ENCODE measurements at places on chromosomes 16 and 17. TPM values are rescaled to one million over a fixed set of nuclear protein-coding genes. Genes with fewer than 3 reads are reported as not detected.
A peak's percentile ranks its signal among the peaks of the same experiment; 100 is the strongest.

MT1A gene
- 0.59 TPM for total RNA-seq

DNA sequence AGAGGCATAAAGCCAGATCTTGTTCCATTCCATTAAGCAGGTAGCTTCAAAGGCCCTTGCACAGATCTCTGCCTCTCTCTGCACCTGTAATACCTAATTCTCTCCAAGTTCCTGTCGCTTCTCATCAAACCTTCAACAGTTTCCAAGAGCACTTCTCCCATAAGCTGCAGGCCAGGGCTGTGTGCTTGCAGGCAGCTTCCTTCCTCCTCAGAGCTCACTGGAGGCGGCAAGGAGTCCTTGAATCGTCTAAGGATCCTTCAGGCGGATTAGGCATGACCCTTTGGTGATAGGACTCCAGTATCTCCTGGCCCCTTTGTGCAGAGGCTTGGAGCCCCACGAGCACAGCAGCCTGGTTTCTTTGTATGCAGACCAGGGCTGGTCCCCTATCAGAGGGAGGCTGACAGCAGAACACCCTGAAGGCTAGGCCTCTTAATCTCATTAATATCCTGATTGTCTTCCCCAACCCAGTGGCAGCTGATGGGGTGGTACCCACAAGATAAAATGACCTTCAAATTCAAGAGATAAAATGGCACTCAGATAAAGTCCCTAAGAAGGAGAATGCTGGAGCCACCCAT is 19.8 kb downstream of the HNF1B start:
- DNase-seq, result no peak

- DNase-seq, result peak; percentile 18
Observed at GRCh38 chr17:50109207-50109606, 14.1 kb downstream of the PDK2 start.

FOXN1 gene
- not detected for total RNA-seq

GRCh38 chr17:18862011-18862410 is 4.1 kb downstream of the PRPSAP2 start:
- DNase-seq, result no peak

GRCh38 chr16:90027611-90028010 is 8.4 kb upstream of the DBNDD1 start:
- no peak for DNase-seq

DNA sequence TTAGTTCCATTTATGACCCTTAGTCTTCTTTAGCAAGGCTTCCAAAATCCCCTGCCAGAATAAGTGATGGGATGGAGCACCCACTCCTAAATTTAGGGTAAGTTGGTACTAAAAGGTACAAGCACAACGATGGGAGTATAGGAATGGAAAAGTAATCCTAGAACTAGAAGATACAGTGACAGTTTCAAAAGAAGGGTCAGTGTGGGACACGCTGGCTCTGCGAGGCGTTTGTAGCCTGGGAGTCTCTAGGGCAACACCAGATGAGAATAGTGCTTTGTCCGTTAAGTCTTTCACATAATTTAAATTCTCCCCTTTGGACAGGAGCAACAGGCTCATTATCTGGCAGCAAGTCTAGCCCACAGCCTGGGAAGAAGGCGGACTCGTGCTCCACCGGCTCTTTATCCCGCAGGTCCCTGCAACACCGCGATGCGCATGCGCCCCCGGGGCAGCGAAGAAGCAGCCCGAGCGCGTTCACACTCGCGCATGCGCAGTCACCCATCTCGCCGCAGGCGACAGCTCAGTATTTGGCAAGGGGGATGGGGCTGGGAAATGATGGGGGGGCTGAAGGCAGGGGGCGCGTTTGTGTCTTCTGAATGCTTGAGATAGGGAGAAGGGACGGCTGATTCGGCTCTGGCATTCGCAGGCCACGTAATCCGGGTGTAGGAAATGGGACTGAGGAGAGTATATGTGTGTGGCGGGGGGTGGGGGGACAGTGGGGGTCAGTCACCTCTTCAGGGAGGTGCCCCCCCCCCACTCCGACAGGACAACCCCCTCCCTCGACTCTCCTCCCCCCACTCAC is 564 bp downstream of the SPOP start:
- DNase-seq, result peak; percentile 98

CDH5 gene
- 0.72 TPM for total RNA-seq

GRCh38 chr16:78480588-78480987 is 381.1 kb downstream of the WWOX start:
- no peak for DNase-seq

CCL17 gene
- total RNA-seq, result not detected

- DNase-seq, result peak; percentile 70
Observed at GRCh38 chr17:4480929-4481898, 17.5 kb upstream of the SPNS2 start.

DNA sequence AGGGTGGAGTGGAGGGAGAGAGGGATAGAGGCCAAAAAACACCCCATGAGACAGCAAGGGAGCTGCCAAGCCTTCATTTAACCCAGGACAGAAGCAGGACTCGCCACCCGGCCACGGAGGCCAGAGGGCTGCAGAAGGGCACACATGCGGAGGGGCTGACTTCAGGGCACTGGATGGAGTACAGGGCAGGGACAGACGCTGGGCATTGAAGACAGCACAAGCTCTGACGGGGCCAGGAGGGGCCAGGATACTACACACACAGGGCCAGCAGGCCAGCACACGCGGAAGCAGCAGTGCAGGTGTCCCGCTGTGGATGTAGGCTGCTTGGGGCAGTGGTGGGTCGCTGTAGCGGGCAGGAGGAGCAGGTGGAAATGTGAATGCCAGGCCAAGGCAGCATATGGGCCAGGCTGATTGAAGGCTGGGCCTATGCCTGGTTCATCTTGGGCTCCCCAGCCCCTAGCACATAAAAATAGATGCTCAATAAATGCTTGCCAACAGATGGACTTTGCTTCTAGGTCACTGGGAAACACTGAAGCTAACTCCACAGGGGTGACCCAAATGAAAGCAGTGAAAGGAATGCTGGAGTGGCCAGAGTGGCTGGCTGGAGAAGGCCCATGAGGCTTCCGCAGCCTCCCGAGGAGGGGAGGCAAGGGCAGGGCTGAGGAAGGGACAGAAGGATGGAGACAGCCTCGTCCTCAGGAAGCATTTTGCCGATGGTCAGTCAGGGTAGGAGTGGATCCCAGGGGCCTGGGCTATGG is 61.6 kb downstream of the GNA13 start:
- no peak for DNase-seq

- DNase-seq, result no peak
Observed at GRCh38 chr16:80852261-80852872, 48.0 kb upstream of the CDYL2 start.

THUMPD1 gene
- total RNA-seq, result 78.9 TPM

DNA sequence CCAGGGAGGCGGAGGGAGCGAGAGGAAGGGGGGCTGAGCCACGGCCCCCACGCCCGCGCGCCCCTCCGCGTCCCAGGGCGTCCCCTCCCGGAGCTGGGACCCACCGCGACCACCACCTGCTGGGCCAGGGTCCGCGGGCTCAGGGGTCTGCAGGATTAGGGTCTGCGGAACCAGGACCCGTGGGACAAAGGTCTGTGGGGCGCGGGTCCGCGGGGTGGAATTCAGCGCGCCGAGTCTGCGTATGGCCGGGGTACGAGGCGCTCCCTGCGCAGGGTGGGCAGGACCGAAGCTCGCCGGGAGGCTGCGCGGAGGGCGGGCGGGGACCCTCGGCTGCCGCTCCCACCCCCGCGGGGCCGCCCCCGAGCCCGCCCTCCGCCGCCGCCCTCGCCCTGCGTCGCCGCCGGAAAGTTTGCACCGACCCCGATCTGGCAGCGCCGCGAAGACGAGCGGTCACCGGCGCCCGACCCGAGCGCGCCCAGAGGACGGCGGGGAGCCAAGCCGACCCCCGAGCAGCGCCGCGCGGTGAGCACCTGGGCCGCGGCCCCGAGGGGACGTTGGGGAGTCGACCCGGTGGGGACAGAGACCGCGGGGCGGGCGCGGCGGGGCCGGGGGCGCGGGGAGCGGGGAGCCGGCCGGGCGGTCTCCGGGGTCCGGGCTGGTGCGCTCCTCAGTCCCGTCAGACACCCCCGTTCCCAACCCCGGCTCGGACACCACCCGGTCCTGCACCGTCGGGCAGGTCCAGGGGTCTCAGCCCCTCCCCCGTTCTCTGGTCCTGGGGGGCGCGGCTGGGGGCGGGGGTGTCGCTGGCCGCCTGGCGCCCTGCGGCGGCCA is at the start of gene GCGR:
TSS of gene GCGR (plus strand) at position 423 of the 831 bp plus-strand sequence. CDS start 4,869 bp downstream, outside the sequence.
- no peak for DNase-seq

- no peak for DNase-seq
Observed at GRCh38 chr16:11101695-11102522, 154.1 kb downstream of the SOCS1 start.

DNA sequence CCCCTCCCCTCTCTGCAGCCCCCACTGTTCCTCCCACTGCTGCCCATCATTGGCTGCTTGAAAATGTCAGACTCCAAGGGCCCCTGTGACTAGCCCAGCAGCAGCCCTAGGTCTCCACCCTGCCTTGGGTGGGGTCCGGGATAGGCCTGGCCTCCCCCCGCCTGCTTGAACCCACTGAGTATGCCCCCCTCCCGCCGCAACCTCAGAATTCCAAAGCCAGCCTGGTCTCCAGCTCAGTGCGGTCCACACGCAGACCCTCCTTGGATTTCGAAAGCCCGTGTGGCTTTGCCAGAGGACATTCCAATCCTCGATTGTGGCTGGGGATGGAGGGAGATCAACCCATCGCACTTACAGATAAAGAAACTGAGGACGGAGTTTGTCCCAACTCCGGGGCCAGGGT is 6.4 kb downstream of the DPEP1 start:
- no peak for DNase-seq

ESRP2 gene
- total RNA-seq, result under 0.01 TPM

DNA sequence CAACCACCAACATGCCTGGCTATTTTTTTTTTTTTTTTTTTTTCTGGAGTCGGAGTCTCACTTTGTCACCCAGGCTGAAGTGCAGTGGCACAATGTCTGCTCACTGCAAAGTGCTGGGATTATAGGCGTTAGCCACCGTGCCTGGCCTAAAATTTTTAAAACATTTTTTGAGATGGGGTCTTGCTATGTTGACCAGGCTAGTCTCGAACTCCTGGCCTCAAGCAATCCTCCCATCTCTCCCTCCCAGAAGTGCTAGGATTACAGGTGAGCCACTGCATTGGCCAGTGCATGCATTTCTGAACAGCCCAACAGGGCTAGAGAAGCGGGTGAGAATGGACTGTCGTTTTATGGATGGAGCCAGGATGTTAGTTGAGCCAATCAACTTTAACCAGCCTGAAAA is 72.4 kb downstream of the ERCC4 start:
- DNase-seq, result no peak

DNA sequence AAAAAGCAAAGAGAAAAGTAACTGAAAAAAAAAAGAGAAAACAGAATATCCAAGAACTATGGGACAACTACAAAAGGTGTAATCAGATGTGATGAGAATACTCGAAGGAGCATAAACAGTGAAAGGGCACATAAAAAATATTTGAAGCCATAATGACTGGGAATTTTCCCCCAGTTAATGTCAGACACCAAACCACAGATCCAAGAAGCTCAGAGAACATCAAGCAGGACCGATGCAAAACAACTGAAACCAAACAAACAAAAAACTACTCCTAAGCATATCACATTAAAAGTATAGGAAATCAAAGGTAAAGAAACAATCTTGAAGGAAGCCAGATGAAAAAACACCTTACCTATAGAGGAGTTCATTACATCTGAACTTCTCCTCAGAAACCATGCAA is 27.6 kb upstream of the IRX5 start:
- DNase-seq, result no peak

GRCh38 chr17:5793157-5793556 is 208.8 kb upstream of the NLRP1 start:
- no peak for DNase-seq

GRCh38 chr17:6476076-6476809 is 32.0 kb downstream of the PIMREG start:
- DNase-seq, result peak; percentile 80

CTDNEP1 gene
- 29.8 TPM for total RNA-seq

MYO19 gene
- total RNA-seq, result 47.7 TPM

DNA sequence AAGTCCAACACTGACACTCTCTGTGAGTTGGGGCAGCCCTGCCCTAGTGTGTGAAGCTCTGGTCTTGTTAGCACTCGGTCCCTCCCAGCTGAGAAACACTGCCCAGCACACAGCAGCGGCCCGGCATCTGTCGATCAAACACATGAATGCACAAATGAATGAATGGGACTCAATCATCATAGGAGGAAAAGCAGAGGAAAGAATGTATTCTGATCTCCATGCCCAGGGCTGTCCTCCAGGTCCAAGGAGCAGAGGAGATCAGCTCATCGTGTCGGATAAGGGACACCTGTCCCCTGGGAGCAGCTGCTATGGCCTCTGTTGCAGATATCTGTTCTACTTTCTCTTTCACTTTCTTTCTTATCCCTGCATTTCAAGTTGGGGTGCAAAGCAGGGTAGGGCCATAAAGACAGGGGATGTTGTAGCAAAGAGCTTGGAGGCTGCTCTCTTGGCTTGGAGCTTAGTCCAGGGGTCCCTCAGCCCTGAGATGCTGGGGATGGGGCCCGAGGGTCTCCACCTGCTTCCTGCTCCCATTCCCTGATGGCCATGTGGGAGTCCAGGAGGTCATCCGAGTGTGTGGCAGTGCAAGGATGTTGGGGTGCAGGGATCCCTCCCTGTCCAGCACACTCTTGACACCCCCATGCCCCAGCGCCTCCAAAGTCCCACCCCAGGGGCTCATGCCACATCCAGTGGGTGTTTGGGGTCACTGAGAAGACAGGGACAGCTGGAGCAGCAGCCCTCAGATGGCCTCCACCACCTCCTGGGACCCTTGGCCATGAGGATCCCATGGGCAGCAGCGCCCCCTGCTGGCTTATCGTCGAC is 88.2 kb downstream of the IRF8 start:
- DNase-seq, result peak; percentile 50

GRCh38 chr17:59714255-59714654 is 6.8 kb downstream of the VMP1 start:
- DNase-seq, result no peak

SAMD14 gene
- total RNA-seq, result 2.7 TPM

DNA sequence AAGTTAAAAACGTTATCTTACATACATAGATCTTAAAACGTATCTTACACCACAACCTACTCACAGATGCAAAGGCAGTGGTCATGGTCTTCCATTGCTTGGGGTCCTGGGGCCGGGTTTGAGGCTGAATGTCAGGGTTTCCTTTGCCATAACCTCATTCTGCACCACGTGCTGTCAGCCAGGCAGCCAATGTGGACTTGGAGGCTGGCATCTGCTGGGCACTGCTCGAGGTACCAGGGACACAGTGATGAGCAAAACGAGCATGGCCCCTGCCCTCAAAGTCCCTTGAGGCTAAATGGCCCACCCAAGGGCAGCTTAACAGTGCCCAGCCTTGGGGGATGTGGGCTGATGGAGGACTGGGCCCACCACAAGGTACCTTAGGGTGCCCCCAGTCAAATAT is 35.8 kb upstream of the RGS9 start:
- no peak for DNase-seq

MT1F gene
- 2.1 TPM for total RNA-seq
